Stimulated activated CD4-positive, alpha-beta T cell treated with anti-CD3 and anti-CD28 coated beads, Interleukin-1b, Interleukin-23, amount 100 ng/mL, for 1 hour (primary cell): ENCODE measurements at places on chromosomes 4 and X.

- DNase-seq = no peak
Measured at GRCh38 chrX:133933316-133933715, 52.1 kb downstream of the GPC3 start.

DNA sequence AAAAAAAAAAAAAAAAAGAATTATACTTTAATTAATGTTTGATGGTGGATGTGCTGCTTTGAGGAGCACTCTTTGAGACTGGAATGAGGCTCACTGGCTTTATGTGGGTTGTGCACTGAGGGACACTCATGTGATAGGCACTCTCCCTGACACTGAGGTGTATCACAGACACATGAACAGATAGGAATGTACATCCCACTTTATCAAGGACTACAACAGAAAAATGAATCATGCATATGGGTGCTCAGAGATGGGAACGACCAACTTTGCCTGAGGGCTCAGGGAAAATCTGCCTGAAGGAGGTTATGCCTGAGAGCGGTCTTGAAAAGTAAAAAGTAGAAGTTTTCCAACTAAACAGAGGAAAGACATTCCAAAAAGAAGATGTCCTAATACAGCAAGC is 97.7 kb upstream of the RBPJ start:
- no peak for DNase-seq

GRCh38 chrX:17525266-17525665 is 150.3 kb downstream of the NHS start:
- DNase-seq = no peak

GRCh38 chr4:79078339-79078738 is 139.1 kb upstream of the PAQR3 start:
- no peak for DNase-seq

DNA sequence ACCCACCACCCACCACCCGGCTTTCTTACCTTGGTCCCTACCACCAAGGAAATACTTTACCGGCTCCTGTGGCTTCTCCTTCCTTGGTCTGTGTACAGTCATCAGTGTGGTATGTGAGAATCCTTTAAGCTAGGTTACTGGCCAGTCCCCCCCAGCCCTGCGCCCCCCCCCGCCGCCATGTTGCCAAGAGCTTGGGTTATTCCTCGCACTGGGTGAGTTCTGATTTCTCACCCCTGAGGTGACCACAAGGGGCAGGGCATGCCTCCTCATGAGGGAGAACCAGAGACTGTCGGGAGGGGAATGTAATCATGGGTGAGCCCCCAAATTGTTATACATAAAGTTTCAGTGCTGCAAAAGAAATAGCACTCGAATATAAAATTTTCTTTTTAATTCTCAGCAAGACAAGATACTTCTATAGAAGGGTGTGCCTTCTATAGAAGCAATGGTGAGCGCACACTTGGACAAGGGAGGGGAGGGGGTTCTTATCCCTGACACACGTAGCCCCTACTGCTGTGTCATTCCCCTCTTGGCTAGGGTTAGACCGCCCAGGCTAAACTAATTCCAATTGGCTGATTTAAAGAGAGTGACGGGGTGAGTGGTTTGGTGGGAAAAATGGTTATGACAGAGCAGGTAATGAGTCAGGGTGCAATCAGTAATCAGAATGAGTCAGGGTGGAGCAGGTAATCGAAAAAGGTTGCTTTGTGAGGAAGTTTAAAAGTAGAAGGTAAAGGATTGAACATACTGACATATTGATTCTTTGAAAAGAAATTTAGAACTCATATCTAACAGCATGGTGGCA is 133.2 kb downstream of the KDM6A start:
- no peak for DNase-seq

GRCh38 chr4:77567549-77567948 is 38.1 kb upstream of the CXCL13 start:
- DNase-seq = no peak

GRCh38 chrX:17848545-17849265 is 12.4 kb downstream of the RAI2 start:
- no peak for DNase-seq

DNA sequence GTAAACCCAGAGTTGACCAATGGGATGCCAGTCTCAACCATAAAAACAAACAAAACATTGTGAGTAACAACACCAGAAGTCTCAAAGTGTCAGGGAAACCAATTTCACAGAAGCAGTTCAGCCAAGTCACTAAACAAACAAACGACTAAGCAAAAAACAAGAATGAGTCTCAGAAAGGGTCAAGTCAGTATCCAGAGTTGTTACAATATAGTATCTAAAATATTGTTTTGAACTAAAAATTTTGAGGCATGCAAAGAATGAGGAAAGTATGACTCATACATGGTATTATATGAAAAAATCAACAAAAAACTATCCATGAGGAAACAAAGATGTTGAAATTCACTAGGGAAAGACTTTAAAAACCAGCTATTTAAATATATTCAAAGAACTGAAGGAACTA is 70.6 kb downstream of the AR start:
- no peak for DNase-seq

DNA sequence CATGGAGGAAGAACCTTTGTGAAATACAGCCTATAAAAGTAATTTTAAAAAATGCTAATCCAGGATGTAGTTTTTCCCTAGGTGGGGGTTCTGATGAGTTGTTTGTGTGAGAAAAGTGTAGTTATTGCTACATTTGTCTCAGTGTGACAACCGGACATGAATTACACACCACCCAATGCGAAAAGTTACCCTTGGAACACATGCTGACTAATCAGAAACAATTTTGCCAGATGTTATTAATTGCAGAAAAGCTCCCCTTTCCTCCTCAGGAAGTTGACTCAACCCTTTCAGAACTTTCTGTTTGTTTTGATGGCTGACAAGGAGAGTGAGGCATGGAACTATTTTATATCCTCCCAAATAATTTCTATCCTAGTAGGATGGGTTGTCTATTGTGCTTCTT is 38.1 kb upstream of the EDA2R start:
- no peak for DNase-seq

DNA sequence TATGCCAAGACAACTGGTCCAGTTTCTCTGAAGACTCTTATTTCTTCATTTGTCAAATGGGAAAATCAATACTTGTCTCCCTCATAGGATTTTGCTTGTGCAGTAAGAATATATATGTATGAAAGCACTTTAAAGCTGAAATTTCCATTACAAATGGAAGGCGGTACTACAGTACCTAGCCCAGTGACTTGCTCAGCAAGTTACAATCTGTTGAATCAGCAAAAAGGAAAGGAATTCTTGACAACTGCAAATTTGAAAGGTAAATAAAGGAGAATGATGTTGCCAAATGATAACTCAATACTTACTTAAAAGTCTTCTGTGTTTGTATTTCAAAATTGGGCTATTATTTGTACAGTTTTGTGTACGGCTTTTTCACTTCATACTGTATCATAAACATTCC is 71.1 kb downstream of the PKD2 start:
- no peak for DNase-seq

DNA sequence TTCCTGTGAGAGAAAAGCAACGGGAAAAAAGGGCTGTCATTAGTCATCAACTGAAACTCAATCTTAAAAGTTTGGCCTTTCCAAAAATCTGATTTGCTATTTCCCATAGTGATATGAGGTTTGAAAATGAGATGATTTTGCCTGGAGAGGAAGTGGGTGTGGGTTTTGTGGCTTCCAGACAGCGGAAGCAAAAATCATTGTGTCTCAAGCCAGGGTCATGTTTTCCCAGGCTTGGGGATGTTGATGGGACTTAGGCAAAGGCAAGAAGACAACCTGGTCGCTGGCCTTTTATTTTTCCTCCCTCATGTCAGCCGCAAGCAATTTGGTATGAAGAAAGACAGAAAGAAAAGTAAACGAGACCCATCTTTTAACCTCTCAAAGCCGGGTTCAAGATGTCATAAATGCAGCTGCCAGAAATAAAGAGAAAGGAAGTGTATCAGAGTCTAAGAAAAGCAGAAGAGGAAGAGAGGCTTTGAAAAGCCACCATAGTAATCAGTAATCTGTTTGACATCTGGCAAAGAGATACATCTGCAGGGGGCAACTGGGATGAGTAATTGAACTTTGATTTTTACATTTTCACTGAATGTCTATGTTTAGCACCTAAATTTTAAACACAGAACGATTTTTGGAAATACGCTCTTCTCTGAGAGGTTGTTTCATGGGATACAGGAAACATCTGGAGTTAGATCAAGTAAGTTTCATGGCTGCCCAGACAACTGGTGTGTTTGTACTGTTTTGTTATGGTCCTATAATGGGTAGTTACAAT is 521.6 kb upstream of the SLIT2 start:
- no peak for DNase-seq

DNA sequence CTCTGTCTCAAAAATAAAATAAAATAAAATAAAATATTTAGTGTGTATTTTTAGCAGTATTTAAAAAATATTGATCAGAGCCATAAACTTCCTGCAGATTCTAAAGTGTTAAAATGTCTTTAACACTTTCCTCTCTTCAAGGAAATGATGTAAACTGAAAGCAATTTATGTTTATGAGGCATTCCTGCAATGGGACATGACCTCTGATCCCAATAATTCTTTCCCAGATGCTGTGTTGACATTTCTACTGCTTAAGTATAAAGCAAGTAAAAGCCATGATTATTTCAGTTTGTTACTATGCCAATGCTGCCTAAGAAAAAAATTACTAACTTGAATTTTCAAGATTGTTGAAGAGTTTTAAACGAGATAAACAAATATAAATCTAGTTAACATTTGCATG is 29.0 kb downstream of the COQ2 start:
- no peak for DNase-seq
